Fibroblast of mammary gland (primary cell): ENCODE measurements at places on chromosomes 12 and 14.

- no peak for DNase-seq
These were observed 33.5 kb downstream of the SUDS3 start for GRCh38 chr12:118409834-118410233.

GRCh38 chr12:95557625-95558024 is 6.3 kb upstream of the USP44 start:
- DNase-seq = no peak

- DNase-seq = no peak
These were observed 70.9 kb downstream of the TRIM9 start for GRCh38 chr14:51023964-51024363.

- no peak for DNase-seq
These were observed 152.0 kb downstream of the TMEM132C start for GRCh38 chr12:128418944-128419343.

DNA sequence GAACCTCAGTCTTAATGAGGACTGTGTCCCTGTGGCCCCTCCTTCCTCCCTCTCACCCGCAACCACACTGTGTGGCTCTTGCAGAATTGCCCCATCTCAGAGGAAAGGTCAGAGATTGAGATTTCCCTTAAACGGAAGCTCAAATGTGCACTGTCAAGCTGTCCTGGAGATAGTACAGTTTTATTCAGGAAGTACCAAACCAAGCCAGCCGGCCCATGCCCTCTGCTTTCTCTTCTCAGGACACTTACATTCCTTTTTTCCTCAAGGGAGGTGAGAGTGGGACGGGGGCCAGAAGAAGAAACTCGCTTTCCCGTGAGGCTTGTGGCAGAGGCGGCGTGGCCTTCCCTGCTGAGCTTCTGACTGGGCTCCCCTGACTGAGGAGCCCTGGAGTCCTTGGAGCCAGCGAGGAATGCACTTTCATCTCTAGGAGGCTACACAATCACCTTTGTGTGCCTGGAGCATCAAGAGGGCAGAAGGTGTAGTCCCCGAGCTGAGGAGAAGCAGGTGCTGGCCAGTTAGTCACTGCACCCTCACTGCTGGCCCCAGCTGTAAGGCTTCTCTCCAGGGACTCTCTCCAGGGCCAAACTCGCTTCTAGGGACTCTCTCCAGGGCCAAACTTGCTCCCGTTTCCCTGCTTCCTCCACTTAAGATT is 24.1 kb upstream of the ATP2A2 start:
- DNase-seq = no peak

DNA sequence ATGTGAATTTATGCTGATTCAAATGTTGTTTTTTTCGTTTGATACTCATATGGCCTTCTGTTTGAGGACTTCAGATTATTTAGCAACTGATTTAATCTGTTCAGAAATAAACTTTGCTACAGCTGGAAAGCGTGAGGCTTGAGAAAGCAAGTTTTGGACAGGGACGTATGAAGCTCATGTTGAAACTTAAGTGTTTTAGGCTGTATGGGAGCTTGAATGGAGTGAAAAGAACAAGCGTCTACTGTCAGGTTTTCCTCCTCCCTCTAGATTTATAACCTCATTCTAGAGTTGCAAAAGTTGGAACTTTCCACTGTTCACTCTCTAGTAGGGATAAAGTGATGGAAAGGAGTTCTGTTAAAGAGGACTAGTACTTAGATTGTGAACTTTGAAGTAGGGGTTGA is 1.0 kb downstream of the PRPF39 start:
- peak; percentile 60 for DNase-seq

- no peak for DNase-seq
These were observed 7.4 kb upstream of the RNU7-1 start for GRCh38 chr12:6936194-6936635.

DNA sequence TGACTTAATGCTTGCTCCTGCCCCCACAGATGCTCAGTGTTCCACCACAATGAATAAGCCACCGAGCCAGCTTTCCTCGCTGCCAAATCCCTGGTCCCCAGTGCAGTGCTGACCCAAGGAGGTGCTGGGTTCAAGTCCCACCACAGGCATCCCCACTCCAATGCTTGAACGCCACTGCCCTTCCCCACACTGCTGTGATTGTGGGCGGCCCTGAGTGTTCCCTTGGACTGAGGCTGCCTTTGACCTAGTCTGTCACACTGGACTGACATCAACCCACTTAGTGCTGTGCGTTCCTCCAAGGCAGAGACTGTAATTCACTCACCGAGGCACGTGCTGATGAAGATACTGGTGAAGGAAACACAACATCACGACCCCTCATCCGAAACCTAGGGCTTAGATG is 83.4 kb upstream of the TMCC3 start:
- DNase-seq = no peak

DNA sequence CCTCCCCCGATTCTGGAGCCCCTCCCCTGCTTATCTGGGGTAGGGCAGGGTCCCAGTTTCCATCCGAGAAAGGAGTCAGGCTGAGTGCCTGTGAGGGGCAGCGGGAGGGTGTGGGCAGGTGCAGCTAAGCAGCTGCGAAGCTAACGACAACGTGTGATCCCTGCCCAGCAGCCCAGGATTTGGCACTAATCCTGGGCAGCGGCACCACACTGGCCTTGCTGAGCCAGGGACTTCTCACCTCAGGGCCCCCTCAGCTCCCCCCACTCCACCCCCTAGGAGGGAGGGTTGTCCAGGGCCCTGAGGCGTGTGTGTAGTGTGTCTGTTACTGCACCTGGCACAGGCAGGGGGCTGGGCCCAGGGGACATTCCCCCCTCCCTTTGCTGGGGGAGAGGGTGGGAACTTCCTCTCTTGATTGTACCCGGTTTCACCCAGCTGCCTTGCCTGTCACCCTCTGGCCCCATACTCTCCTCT is 1.8 kb downstream of the SMIM41 start:
- no peak for DNase-seq

- no peak for DNase-seq
These were observed 65.5 kb downstream of the FBXO33 start for GRCh38 chr14:39366460-39367386.

GRCh38 chr12:55024575-55024974 is 4.8 kb downstream of the NEUROD4 start:
- no peak for DNase-seq

DNA sequence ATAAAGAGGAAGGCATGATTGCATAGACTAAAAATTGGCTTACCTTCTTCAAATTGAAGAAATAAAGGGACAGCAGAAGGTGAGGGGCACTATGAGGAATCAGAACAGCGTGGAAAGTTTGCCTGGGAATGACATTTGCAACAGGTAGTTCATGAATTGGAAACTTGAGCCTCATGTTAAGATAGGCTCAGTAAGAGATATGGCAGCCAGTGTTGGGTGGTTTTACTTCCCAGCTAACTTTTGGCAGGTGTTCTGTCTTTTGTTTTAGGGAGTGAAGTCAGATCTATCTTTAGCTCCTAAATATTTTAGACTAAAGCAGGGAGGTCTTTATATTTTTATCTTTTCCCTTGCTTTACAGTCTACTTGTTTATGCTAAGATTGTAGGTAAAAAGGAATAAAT is 122.4 kb downstream of the ANO6 start:
- no peak for DNase-seq

- no peak for DNase-seq
These were observed 59.5 kb downstream of the SLC4A8 start for GRCh38 chr12:51484119-51484518.
